ENCODE measurements at places on chromosomes 5 and 9.
A peak's percentile ranks its signal among the peaks of the same experiment; 100 is the strongest.

- no peak for DNase-seq
These were observed 149.7 kb upstream of the RASGRF2 start for GRCh38 chr5:80810425-80810824.

GRCh38 chr5:39547553-39548154 lies 122.9 kb upstream of the DAB2 start:
- peak; percentile 86 for DNase-seq

DNA sequence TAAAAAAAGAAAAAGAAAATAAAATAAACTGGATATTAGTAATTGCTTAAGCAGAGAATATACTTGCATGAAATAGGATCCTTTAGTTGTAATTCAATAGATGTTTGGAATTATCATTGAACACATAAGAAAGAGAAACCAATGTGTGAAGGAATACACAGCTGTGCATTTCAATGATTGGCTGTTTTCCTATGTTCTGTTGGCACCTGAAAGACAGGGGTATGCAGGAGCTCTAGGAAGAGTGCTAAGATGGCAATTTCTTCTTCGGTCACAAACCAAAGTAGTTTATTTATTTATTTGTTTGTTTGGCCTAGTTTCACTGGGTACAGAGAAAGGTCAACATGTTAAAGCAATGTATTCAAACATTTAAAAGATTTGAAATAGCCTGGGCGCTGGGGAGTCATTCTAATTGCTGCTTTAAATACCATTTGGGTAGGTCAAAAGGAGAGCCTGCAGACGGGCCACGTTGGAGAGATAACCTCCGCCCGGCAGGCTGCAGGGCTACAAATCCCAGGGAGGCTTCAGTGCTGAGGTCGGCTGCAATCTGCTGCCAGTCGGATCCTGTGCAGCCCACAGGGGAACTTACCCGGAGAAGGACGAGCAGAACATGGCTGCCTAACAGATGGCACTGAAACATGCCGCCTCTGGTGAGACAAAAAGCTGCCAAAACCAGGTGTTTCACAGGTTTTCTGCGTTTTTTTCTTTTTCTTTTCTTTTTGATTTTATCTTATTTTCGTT lies 154.2 kb upstream of the TYRP1 start:
- no peak for DNase-seq

DNA sequence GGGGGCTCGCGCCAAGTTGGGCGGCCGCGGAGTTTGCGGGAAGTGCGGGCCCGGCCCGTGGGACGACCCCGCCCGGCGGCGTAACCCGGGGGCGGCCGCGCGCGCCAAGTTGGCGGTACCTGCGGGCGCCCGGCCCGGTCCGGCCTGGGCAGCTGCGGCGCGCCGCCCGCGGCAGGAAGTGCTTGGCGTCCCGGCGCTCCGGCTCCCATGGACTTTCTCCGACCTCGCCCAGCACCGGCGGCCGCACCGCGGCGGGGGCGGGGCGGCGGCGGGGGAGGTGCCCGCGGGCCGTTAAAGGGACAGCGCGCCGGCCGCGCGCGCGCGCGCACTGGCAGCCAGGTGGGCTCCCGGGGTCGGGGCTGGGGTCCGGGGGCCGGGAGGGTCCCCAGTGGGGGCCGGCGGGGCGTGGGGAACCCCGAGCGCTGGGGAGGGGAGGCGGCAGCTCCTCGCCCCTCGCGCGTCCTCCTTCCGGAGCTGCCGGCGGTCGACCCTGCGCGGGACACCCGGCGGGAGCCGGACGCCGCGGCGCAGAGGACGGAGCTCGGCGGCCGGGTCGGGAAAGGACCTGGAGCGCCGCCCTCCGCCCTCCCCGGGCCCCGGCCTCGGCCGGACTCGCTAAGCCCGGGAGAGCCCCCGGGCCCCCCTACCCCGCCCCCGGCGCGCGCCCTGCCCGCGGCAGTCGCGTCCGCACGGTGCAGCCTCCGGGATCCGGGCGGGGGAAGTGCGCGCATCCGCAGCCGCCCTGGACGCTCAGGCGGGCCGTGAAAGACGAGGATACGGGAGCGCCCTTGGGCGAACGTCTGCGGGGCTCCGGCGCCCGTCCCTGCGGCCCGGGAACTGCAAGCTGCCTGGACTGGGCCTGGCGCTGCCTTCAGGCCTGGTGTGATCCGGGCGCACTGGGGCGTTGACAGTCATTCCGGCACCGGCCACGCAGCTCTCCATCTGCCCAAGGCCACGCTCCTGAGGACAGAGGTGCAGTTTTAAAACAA lies at the start of gene NACC2:
TSS of gene NACC2 (minus strand) at position 220 of the 989 bp plus-strand sequence. CDS start 44,768 bp downstream, outside the sequence.
- DNase-seq, result peak; percentile 73

DNA sequence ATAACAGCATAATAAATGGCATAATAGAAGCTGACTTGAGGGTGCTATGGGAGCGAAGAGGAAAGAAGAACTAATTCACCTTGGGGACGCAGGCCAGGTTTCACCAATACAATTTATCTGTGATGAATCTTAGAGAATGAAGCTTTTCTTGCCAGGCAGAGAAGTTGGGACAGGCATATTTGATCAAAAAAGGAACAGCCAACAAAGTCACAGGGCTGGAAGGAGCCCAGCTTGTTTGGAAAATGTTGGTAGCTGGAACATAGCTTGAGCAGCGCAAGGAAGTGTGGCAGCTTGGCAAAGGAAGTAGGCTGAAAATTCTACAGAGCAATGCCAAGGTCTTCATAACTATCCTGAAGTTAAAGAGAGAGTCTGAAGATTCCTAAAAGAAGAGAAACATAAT lies 181.5 kb upstream of the OR13F1 start:
- DNase-seq, result no peak
